ENCODE measurements at places on chromosomes 16 and 17. TPM values are rescaled to one million over a fixed set of nuclear protein-coding genes. Genes with fewer than 3 reads are reported as not detected.

The AIPL1 gene
- total RNA-seq = not detected

The MYCBPAP gene
- total RNA-seq = 2.6 TPM

The BCL6B gene
- total RNA-seq = under 0.01 TPM

The SDK2 gene
- under 0.01 TPM for total RNA-seq

The CTRB1 gene
- not detected for total RNA-seq

The RHBDL1 gene
- total RNA-seq = 3.9 TPM

The MLKL gene
- total RNA-seq = 5.4 TPM

The RPH3AL gene
- 1.7 TPM for total RNA-seq

The TPSB2 gene
- not detected for total RNA-seq

The ZNF689 gene
- total RNA-seq = 2.5 TPM

The HAP1 gene
- 0.26 TPM for total RNA-seq

The KRT32 gene
- not detected for total RNA-seq

The PAQR4 gene
- 0.79 TPM for total RNA-seq

The ICAM2 gene
- total RNA-seq = 0.26 TPM

The PIRT gene
- total RNA-seq = not detected

The ELMO3 gene
- total RNA-seq = 0.32 TPM

The ALOXE3 gene
- total RNA-seq = not detected
